Type B pancreatic cell (in vitro differentiated cells): ENCODE measurements at places on chromosomes 5 and 9.

- DNase-seq, result no peak
Measured at GRCh38 chr5:143699121-143699520, 112.8 kb upstream of the HMHB1 start.

DNA sequence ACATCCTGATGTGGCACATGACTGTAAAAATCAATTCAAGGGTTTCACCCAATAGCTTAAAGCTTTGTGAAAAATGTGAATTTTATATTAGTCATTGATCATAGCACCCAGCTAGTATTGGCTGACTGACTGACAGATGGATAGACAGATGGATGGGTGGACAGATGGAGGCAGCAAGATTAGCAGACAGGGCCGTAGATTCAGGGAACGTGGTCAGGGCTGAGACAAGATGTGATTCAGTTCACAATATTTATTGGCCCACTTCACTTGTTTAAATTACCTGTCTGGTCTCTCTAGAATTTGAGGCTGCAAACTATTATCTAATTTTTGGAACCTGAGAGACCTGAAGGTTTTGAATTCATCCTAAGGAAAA, 12.0 kb upstream of the PCSK5 start:
- DNase-seq, result no peak

- no peak for DNase-seq
Measured at GRCh38 chr5:136521696-136522095, 156.4 kb upstream of the TRPC7 start.

GRCh38 chr5:17440766-17441165, 57.3 kb upstream of the TAF11L2 start:
- no peak for DNase-seq

- no peak for DNase-seq
Measured at GRCh38 chr5:74935752-74936091, 69.5 kb upstream of the FAM169A start.

GRCh38 chr9:114583371-114584155, 4.0 kb upstream of the ATP6V1G1 start:
- DNase-seq, result no peak

DNA sequence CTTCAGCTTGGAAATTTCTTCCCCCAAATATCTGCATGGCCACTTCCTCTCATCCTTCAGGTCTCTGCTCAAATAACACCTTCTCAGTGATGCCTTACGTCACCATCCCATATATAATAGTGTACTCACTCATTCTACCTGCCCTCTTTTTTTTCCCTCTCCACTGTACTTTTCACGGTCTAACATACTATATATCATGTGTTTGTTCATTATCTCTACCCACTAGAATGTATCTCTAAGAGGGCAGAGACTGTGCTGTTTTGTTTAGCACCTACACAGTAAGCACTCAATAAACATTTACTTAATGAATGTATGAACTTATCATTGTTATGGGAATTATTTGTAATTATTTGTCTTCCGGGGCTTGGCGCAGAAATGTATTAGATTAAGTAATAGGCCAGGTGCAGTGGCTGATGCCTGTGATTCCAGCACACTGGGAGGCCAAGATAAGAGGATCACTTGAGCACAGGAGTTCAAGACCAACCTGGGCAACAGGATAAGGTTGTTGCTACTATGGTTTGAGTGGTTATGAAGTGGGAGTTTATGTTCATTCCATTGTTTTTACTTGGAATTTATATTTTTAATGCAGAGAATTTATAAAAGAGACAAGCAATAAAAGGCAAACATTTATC, 6.0 kb upstream of the IL13 start:
- DNase-seq, result no peak

- no peak for DNase-seq
Measured at GRCh38 chr9:77826116-77826515, 178.0 kb upstream of the GNA14 start.

GRCh38 chr5:83374547-83374946, 97.0 kb upstream of the VCAN start:
- DNase-seq, result no peak

DNA sequence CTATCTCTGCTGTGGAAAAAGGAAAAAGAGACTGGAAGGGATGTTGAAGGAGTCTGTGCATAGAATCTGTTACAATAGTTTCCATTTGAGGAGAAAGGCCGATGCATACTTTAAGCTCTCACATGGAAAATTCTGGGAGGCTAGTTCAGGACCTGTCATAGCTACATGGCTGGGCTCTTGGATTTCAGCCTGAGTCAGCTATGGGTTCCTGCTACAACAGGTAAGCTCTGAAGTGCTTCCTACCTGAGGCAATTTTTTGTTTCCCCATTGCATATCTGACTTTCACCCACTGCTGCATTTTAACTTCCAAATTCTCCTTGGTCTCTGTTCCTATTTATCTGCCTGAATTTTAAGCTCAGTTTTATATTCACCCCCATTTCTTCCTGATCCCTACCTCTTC, 310.7 kb downstream of the RAB3C start:
- DNase-seq, result no peak

- DNase-seq, result no peak
Measured at GRCh38 chr9:95771556-95772246, 103.8 kb upstream of the ERCC6L2 start.

DNA sequence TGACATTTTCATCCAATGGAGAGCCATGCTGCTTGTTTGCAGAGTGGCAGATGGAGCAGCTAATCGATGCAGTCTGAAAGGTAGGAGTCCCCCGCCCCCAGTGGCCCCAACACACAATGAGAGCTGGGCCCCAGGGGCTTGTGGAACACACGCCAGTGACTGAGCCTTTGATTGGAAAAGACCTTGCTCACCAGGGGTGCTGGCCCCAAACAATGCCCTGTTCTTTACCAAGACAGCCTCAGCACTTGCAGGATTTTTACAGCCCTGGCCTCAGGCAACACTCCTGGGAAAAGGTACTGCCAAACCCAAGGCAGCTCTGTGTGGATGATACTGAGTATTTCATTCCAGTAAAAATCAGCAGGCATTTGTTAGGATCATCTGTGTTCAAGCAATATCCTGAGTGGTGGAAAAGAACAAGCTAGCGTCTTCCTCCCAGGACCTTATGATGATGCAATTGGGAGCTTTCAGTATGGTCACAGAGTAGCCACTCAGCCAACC, 276.8 kb upstream of the CLINT1 start:
- DNase-seq, result no peak

DNA sequence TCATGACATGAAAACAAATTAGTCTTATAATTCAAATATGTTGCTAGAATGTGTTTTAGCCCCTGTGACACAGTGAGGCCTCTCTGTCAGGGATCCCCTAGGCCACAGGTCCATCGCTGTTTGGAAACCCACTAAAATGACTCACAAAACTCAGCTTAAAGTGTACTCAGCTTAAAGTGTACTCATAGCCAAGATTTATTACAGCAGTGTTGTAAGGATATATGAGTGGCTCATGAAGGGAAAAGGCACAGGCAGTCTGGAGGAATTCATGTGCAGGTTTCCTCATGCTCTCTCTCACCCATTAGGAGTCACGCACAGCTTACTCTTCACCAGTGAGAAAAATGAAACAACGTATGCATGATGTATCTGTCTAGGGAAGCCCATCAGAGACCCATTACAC, 24.4 kb upstream of the TGFBI start:
- DNase-seq, result no peak

- no peak for DNase-seq
Measured at GRCh38 chr5:91301106-91301846, 81.8 kb downstream of the ARRDC3 start.

GRCh38 chr9:91034976-91035824, 233.6 kb downstream of the SYK start:
- DNase-seq, result no peak

DNA sequence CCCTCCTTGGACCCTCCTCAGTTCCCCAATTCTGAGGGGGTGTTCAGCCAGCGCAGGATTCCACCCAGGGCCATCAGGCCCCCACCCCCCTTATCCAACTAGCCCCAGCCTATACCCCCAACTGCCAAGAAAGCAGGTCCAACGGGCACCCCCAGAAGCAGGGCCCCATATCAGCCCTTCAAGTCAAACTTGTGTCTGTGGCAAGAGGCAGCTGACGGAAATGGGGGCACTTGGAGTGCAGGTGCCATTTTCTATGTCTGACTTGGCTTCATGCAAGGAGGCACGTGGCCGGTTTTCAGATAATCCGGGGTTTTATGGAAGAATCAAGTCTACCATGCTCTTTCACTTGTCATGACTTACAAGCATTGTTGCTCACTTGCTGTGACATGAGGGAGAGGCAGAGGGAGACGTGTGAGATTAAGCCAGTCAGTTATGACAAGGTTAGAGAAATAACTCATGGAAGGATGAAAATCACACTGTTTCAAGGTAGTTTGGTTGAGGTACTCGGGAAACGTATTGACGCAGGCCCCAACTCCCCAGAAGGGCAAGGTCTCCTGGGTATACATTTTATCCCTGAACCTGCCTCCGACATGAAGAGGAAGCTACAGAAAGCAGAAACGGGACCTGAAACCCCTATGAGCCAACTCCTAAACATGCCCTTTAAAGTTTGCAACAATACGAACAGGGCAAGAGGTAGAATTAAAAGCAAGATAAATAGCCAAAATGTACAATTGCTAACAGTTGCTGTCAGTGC, 26.5 kb upstream of the CLPTM1L start:
- DNase-seq, result no peak

DNA sequence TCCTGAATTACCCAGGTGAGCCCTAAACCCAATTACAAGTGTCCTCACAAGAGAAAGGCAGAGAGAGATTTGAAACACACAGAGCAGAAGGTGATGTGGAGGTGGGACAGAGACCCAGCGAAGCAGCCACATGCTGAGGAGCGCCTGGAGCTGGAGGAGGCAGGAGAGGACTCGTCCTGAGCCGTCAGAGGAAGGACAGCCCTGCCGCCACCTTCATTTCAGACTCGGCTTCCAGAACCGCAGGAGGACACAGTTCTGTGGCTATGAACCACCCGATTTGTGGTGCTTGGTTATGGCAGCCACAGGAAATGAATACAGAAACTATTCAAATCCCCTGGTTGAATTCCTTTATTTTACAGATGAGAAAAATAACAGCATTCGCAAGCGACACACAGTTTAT, 16.4 kb upstream of the FBP1 start:
- DNase-seq, result no peak

- no peak for DNase-seq
Measured at GRCh38 chr9:109579191-109579948, 81.3 kb upstream of the PTPN3 start.

DNA sequence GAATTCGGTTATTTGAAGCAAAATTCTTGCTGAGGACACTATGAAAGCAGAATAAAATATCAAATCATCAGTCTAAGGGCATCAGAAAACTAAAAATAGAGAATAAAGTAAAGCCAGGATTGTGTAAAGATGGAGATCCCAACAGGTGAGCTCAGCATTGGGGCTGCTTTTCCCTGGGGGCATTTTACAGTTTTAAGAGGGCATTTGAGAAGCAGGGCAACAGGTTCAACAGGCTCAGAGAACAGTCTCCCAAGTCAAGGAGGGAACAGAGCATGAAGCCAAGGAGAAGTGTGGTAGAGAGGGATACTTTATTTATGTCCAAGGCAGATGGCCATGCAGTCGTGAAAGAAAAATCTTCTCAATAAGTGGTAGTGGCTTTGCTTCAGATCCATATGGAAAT, 145.4 kb downstream of the SYK start:
- no peak for DNase-seq

DNA sequence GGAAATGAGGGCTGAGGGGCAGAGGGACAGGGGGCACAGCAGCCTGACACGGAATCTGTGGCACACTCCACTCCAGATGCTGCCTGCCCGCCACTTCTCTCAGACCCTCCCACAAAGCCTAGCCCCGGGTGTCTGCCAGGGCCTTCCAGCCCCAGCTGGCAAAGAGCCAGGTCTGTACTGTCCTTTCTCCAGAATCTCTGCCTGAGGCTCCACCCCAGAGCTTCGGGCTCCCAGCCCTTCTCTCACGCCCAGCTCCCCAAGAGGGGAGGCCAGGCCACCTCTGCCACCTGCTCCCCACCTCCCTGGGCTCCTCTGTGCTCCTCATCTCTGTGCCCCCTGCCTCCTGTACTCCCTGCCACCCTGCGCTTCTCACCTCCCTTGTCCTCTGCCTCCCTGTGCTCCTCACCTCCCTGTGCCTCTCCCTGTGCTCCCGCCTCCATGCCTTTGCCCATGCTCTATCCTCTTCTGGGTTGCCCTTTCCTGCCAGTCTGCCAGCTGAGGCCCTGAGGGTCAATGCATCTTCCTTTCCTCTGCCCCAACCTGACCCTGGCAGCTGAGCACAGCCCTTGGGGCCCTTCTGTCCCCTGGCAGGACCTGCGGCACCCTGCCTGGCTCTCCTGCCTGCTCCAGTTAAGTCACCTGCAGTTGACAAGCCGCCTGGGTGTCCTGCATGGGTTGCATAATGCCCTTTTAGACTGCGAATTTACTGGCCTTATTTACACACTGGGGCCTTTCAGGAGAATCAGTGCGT, 36.4 kb downstream of the RASGEF1C start:
- no peak for DNase-seq

DNA sequence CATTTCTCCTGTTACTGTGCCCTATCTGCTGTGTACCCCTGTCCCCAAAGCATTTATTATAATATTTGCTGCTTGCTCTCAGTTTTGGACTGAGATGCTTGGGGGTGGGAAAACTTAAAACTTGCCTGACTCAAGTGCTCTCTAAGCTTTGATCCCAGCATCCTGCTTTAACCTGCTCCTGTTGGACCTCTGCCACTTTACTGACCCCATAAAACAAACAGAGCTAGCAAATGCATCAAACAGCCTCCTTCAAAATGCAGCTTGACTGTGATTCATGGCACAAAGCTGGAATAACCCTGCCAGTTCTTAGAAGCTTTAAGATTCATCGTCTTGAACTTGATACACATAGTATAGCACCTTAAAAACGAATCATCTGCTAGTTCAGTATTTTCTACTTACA, 212.5 kb downstream of the DEPDC1B start:
- DNase-seq, result no peak

- DNase-seq, result no peak
Measured at GRCh38 chr5:17249029-17249634, 31.7 kb downstream of the BASP1 start.

- no peak for DNase-seq
Measured at GRCh38 chr9:18722882-18723281, 248.9 kb downstream of the ADAMTSL1 start.

DNA sequence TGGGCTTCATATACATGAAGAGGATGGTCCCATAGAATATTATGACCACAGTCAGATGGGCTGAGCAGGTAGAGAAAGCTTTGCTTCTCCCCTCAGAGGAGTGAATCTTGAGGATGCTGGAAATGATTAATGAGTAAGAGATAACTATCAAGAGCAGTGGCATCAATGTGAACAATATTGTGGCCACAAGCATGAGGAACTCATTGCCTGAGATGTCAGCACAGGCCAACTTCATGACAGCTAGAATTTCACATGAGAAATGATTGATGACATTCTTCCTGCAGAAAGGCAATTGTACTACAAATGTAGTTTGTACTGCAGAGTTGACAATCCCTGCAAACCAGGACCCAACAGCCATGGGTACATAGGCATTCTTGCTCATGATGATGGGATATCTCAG, 586 bp downstream of the OR13C9 start:
- no peak for DNase-seq

- no peak for DNase-seq
Measured at GRCh38 chr9:28801144-28801799, 1228.0 kb upstream of the C9orf72 start.

GRCh38 chr5:138789771-138790242, 36.6 kb downstream of the CTNNA1 start:
- no peak for DNase-seq

GRCh38 chr5:96649681-96650540, 12.3 kb upstream of the CAST start:
- no peak for DNase-seq
